ENCODE measurements at places on chromosomes 13 and 19.

- no peak for DNase-seq
Measured at GRCh38 chr13:81409284-81409683, 1068.4 kb upstream of the SPRY2 start.

GRCh38 chr13:98999639-98999952 is 21.7 kb upstream of the DOCK9 start:
- no peak for DNase-seq

DNA sequence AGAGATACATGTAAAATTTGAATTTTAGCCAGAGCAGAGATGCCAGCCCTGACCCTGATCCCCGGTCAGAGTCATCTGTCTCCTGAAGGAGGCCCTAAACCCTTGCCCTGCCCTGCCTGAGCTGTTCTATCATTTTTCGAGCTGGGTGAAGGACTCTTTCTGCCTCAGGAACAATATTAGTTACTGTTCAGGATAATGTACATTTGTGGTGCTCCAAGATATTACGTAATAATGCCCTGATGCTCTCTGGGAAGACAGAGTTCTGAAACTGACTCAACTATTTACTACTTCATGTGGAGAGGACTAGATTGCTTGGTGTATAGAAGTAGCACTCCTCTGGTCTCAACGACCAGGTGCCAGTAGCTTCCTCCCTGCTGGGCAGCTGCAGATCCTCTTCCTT is 37.9 kb upstream of the UBL3 start:
- no peak for DNase-seq

- no peak for DNase-seq
Measured at GRCh38 chr13:78402708-78403400, 200.5 kb downstream of the POU4F1 start.

DNA sequence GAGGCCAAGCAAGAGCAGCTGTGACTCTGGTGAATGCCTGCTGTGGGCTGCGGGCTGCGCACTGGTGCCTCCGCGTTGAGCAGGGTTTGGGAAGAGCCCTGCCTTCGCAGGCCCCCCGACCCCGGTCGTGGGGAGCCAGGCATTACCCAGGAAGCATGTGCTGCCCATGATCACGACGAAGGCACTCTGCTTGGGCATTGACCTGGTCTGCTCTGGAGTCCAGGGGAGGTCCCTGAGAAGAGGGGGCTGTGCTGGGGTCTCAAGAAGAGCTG is 19.2 kb downstream of the RANBP3 start:
- DNase-seq = no peak

DNA sequence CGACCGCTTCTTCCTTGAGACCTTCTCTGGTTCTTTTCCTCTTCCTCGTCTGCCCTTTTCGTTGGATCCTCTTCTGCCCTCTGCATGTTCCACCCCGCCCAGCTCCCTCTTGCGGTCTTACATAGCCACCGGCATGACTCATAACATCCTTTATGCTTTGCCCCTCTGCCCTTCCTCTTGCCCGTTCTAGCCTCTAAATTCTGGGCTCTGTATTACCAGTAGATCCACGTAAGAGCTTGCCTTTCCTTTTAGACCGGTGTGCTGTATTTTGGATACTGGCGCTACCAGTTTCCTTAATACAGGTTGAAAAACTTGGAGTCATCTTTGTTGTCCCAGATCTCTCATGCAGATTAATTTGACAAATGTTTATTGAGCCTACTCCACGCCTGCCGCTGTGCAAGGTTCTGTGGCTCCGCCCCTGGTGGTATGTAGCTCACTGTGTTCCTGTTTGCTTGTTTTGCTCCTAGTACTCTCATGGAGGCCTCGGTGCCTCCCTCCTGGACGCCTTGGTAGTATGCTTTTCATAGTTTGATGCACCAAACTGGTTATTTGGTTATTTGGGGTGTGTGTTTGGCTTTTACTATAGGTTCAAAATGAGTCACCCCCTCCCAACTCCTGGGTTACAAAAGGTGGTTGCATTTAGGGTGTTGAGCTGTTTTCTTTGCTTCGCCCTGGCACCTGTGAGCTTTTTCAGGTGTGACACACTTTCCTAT is 1.7 kb downstream of the GTF3A start:
- DNase-seq = peak; percentile 97

DNA sequence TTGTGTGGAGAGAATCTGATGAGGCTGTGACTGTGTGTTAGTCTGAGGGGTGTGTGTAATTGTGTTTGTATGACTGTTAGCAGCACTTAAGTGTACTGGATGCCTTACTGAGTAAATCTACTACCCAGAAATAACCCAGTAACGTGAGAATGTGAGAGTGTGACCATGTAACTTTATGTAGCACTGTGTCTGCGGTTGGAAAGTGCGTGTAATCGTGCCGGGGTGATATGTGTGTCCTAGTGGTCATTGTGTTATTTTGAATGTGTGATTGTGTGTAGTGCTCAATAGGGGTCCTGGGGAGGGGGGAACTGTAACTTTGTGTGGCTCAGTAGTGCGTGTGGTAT is 550 bp downstream of the ZNF383 start:
- peak; percentile 54 for DNase-seq

DNA sequence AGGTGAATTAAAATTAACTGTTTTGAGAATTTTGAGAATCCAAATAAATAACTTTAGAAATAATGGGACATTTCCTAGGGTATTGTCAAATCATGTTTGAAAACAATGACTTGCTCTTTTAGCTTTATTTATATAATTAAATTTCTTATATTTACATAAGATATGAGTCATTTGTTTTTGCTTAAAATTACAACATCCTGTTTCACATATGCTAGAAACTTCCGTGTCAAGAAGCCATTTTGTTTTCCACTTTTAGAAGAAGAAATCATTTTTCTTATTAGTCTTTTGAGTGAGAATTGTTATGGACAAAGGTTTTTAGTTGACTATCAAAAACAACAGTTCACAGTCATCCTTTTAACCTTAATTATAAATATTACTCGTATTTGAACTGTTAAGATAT is 48.2 kb downstream of the DPY19L3 start:
- DNase-seq = no peak

DNA sequence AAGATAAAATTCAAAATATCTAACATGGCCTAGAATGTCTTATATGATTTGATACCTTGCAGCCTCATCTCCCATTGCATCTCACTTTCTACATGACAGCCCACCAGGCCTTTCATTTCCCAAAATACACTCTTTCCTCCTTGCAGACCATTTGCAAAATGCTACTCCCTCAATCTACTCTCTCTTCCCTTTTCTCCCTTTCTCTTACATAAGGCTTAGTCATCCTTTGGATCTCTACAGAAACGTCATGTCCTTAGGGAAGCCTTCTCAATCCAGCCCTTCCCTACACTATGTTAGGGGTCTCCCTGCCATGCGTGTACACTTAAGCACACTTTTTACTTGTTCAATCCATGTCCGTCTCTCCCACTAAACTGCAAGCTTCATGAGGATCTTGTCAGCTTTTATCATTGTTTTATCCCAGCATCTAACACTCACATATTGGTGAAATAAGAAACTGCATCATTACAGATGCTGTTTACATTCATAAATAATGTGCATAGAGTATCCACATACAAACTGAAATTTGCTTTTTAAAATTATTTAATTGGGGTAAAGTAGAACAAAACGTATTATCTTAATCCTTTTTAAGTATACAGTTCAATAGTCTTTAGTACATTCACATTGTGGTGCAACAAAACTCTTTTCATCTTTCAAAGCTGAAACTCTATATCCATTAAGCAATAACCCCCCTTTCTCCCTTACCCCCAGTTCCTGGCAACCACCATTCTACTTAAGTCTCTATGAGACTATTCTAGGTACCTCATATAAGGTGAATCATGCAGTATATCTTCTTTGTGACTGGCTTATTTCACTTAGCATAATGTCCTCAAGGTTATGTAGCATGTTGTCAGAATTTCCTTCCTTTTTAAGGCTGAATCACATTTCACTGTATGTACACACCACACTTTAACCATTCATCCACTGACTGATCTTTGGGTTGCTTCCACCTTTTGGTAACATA is 11.5 kb upstream of the WBP4 start:
- DNase-seq = peak; percentile 51
